ENCODE measurements at places on chromosomes 12 and 14.

DNA sequence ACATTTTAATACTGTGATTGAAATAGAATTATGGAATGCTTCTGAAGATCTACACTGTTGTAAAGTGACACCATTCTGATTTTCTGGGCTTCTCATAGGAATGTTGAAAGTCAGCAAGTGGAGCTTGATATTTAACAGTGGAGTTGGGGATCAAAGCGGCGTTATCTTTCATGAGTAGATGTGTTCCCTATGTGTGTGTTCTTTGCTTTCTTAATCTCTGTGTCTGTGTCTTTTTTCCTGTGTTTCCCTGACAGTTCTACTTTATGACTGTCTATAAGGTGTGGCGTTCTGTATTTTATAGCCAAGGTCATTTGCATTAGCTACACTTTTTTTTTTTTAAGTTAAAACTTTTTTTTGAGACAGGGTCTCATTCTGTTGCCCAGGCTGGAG is 24.7 kb downstream of the SYNE2 start:
- DNase-seq = no peak

DNA sequence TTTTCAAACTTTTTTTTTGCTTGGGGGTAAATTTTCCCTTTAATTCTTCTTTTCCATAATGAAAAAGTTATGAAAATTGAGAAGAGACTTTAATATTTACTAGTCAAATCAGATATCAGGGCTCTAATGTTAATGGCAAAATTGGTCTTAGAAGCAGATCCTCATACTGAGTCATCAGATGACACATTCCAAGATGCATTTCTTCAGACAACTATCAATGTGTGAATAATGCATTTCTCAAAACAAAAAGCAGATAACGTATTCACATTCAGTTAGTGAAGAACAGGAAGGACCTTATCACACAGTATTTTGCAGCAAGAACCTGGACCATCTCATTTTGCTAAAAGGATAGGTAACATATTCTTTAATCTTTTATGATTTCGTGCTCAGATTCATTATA is 130.7 kb downstream of the GPHN start:
- no peak for DNase-seq

DNA sequence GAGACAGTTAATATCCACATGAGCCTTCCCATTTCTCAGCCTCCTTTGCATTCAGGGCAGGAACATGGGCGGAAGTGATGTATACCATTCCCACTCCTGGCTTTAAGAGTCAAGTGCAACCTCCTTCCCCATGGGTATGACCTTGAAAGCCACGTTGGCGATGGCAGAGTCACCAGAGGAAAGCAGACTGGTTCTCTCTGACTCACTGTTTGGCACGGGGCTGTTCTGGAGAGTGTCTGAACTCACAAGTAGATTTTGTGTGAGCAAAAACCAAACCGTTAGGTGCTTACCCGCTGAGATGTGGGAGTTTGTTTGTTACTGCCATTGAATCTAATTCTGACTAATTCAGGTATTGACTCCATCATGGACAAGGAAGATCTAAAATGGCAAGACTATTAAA is 36.7 kb upstream of the PZP start:
- DNase-seq = peak; percentile 48

GRCh38 chr12:126860210-126860609 is 1406.8 kb upstream of the TMEM132C start:
- no peak for DNase-seq

- no peak for DNase-seq
Observed at GRCh38 chr12:107377596-107378385, 284.4 kb upstream of the CRY1 start.

- no peak for DNase-seq
Observed at GRCh38 chr12:63495974-63496373, 172.3 kb downstream of the DPY19L2 start.

GRCh38 chr14:56023661-56024081 is 94.5 kb upstream of the PELI2 start:
- no peak for DNase-seq

DNA sequence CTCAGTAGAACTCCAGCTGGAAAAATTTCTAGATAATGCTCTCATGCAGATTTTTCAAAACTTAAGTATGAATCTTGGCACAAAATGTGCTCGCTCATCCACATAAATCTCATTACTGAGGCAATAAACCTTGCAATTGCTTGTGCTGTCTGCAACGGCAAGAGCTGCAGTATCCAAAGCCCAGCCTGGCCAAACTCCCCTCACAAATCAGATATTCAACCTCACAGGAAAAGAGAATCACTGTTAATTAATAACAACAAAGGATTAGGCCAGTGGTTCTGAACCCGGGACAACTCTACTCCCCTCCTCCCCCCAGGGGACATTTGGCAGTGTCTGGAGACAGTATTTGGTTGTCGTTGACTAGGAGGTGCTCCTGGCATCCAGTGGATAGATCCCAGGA is 19.2 kb upstream of the CORO1C start:
- no peak for DNase-seq

DNA sequence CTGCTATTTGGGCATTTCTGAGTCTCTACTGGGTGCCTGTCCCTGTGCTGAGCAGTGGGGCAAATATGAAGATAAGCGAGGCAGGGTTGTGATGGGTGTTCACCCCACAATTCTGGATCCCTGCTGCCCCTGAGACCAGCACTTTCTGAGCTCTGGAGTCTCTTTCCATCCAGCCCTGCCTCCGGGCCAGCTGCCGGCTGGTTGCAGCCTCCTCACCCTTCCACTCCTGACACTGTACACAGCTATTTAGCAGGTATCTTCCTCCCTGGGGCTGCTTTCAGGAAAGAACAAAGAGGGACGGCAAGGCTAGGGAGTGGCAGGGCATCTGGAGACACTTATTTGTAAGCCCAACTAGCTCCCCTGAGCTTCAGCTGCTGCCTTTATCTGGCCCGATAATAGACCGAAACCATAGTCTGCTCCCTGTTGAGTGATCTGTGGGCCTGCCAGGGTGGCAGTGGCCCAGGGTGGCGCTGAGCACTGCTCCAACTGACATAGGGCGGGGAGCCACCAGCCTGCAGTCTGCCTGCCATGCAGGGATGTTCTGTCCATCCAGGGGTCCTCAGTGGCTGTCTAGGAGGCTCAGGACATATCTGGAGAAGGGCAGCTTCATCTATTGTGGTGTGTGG is 7.6 kb upstream of the KRT80 start:
- no peak for DNase-seq

- no peak for DNase-seq
Observed at GRCh38 chr14:86521843-86522242, 991.9 kb downstream of the FLRT2 start.

- no peak for DNase-seq
Observed at GRCh38 chr14:72450473-72451044, 443.3 kb downstream of the DPF3 start.

DNA sequence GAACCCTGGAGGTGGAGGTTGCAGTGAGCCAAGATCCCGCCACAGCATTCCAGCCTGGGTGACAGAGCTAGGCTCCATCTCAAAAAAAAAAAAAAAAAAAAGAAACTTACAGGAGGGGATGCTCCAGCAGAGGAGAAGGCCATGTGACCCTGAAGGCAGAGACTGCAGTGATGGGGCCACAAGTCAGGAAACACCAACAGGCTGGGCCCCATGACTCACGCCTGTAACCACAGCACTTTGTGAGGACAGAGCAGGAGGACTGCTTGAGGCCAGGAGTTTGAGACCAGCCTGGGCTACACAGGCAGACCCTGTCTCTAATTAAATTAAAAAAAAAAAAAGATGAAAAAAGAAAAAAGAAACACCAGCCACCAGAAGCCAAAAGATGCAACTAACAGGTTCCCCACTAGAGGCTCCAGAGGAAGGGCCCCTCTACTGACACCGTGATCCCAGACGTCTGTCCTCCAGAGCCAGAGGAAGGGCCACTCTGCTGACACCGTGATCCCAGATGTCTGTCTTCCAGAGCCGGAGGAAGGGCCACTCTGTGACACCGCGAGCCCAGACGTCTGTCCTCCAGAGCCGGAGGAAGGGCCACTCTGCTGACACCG is 9.1 kb upstream of the GLT1D1 start:
- DNase-seq = no peak

- DNase-seq = no peak
Observed at GRCh38 chr14:71913342-71913741, 18.9 kb upstream of the RGS6 start.

DNA sequence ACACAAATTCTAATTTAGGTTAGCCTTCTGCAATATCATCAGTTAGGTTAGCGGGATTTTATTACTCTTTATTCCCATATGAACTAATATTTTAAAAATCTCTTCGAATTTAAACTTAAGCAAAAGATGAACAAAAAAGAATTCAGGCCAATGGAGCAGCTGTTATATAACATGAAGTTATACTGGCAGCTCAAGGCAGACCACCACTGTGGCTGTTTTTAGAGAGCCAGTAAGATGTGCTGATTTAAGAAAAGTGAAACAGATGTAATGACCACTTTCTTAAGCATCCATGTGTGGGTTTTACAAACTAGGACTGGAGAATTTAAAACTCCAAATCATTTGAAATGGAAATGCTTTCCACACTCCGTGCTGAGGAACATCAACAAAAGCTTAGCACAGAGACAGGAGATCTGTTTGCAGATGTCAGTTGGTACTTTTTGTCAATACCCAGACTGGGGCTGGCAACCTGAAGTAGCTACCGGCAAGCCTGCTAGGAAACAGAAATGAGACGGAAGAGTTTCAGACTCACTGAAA is 164.9 kb downstream of the TTC7B start:
- no peak for DNase-seq

- DNase-seq = no peak
Observed at GRCh38 chr12:93376436-93377251, 1.1 kb upstream of the NUDT4 start.

GRCh38 chr14:99687284-99688209 is 3.4 kb downstream of the CYP46A1 start:
- peak; percentile 44 for DNase-seq

GRCh38 chr14:100015251-100015655 is 50.0 kb upstream of the EVL start:
- DNase-seq = no peak

GRCh38 chr12:41683023-41683422 is 461.7 kb downstream of the GXYLT1 start:
- no peak for DNase-seq

GRCh38 chr14:70711451-70711850 is 69.7 kb downstream of the TTC9 start:
- DNase-seq = no peak

- DNase-seq = no peak
Observed at GRCh38 chr12:90801776-90802175, 153.2 kb downstream of the CCER1 start.

GRCh38 chr14:68924186-68925158 is 54.6 kb downstream of the ACTN1 start:
- peak; percentile 67 for DNase-seq

DNA sequence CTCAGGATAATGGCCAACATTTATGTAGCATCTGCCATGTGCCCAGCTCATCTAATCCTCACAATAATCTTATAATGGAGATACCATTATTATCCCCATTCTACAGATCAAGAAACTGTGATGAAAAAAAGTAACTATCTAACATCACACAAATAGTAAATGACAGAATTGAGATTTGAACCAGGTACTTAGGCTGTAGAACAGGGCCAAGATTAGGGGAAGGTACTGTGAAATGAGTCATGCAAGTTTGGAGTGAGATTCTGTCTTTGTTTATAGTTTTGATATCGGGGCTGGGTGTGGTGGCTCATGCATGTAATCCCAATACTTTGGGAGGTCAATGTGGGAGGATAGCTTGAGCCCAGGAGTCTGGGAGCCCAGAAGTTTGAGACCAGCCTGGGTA is 1.3 kb upstream of the GNPTAB start:
- DNase-seq = no peak

DNA sequence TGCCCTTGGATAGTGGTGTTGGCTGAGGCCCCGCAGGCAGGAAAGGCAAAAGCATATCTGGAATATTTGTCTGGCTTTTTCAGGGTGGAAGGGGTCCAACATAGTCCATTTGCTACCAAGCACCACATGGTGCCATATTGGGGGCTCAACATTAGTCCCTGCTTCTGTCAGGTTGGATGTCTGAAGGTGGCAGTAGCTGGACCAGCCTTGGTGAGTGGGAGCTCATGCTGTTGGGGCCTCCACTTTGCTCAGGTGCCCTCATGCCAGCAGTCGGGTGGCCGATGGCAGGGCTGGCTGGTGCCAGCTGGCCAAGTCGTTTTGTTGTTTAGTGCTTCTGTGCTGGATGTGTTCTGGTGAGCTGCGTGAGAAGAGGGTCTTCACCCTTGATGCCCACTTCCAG is 135.3 kb downstream of the PAPOLA start:
- peak; percentile 21 for DNase-seq

GRCh38 chr12:124369827-124370378 is 75.0 kb downstream of the RFLNA start:
- DNase-seq = no peak

GRCh38 chr14:73245480-73246325 is 8.4 kb downstream of the PAPLN start:
- no peak for DNase-seq

DNA sequence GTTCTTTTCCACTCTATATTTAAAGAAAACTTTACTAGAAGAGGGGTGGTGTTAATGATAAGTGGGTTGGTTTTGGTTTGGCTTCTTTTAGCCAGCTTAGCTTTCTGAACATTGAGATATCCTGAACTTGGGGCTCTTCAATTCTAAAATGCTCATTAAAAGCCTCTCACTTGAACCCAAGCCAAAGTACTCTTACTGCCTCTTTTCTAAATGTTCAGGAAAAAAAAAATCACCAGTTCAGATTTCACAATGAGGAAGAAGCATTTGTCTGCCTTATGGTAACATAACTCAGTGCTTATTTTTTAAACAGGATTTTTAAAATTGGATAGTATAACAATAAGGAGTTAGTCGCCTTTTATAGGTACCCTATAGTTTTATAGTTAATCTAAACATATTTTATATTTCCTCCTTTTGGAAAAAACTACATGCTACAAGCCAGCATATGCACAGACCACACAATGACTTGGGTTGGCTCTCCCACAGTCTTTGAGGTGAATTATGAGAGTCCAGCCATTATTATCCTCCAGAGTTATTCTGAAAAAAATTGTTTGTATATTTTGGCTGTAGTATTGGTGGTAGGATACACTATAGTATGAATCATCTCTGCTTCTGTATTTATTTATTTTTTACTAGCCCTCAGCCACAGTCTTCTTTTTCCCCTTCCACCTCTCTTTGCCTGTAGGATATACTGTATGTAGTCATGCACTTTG is 195.5 kb upstream of the TMPO start:
- no peak for DNase-seq

DNA sequence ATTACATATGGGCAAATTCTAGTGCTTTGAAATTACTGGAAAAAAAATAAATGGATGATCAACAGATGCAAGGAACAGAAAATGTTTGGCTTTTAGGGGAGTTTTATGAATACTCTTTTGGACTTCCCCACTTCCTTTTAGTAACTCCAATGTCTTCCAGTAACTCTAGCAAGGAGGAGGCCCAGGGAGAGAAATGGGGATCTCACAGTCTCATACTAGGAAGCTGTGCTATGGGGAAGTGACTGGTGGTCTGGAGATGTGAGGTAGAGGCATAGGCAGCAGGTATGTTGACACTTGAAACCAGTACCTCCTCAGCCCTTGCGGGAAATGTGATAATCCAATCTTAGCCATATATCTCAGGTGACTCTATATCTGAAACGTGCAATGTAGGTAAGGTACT is 68.1 kb downstream of the CRADD start:
- no peak for DNase-seq

GRCh38 chr12:20350026-20350425 is 18.3 kb upstream of the PDE3A start:
- DNase-seq = no peak

- DNase-seq = no peak
Observed at GRCh38 chr12:124393414-124393790, 98.5 kb downstream of the RFLNA start.

All from left lobe of liver (tissue), 2 donors.